NCI-H2029 treated with DMSO at 0.1 percent for 48 hours (cell line): ENCODE measurements at places on chromosomes 3 and 15.
A peak's percentile ranks its signal among the peaks of the same experiment; 100 is the strongest.

DNA sequence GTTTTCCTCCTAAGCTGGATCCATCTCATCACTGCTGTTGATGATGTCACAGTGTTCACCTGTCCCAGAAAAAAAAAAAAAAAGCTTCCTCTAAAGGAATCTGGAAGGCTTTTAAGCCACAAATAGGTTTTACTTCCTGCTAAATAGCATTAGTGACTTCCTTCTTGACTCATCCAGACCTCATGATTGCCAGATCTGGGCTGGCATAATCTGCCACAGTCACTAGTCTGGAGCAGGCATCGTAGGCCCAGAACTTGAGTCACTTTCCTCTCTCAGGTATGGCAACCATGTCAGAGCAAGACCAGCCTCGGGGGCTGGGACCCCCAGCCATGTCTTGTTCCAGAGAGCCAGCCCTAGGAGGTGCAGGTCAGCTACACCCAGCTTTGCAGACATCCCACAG lies 266.5 kb upstream of the CADM2 start:
- DNase-seq, result peak; percentile 1

DNA sequence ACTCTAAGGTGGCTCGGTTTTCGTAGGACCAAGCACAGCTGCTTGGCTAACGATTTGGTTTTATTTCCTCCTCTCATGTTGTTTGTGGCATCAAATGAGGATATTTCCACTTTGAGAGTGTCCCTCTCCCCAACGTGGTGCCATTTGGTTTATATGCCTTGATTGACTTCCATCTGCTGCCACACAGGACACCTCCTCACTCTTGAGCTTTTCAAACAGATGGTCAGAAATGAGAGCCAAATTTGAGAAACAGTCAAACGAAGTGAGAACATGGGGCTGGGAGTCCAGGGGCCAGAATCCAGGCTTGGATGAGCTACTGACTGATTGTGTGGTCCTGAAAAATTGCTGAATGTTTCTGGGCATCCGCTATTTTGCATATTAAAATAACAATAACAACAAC lies 43.5 kb downstream of the CEMIP start:
- no peak for DNase-seq

- no peak for DNase-seq
Measured at GRCh38 chr3:106376016-106376570, 507.3 kb upstream of the CBLB start.

DNA sequence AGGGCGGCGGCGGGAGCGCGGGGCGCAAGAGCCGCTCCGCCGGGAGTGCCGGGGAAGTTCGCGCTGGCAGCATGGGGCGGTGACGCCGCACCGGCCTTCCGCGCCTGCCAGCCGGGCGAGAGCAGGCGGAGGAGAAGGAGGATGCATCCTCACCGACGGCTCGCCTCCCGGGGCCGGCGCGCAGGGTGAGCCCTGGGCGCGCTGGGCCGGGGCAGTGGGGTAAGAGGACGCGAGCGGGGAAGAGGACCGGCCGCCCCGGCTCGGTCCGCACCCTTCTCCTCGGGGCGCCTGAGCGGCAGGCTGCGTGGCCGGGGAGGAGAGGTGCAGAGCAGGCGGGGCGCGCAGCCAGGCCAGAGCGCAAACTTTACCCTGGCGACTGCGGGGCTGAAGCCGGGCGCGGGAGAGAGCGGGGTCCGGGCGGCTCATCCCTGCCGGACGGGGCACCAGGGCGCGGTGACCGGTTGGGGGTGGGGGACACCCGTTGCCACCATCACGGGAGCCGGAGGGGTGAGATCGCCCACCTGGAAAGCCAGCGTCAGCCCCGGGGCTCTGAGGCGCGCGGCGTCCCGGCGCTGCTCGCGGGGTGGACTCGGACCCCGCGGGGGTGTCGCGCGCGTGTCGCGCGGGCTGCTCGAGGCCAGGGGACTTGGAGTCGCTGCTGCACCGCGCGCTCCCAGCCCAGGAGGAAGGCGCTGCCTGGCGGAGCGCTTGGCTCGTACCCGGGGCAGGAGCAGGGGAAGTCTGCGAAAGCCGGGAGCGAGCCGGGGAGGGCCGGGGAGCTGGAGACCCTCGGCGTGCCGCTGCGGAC lies 542 bp downstream of the GABRA5 start:
- no peak for DNase-seq

DNA sequence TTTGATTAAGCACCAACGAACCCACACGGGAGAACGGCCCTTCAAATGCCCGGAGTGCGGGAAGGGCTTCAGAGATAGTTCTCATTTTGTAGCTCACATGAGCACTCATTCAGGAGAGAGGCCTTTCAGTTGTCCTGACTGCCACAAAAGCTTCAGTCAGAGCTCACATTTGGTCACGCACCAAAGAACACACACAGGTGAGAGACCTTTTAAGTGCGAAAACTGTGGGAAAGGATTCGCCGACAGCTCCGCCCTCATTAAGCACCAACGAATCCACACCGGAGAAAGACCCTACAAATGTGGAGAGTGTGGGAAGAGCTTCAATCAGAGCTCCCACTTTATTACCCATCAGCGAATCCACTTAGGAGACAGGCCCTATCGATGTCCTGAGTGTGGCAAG lies 8.7 kb downstream of the ZNF774 start:
- no peak for DNase-seq

DNA sequence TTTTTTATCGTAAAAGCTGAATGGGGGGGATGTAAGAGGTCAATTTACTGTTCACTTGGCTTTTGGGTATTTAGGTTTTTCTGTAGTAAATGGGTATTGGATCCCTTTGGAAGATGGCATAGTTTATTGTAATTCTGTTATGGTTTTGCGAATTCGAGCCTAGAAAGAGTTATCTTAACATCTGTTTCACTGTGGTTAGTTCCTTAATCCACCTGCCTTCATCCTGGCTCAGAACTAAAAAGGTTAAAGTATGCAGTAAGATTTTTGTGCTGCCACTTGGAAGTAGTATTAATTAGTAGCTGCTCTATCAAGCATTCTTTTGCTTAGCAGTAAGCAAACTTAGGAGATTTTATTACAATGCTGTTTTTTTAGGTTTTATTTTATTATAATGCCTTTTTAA lies 62.4 kb downstream of the ARIH1 start:
- DNase-seq, result no peak

DNA sequence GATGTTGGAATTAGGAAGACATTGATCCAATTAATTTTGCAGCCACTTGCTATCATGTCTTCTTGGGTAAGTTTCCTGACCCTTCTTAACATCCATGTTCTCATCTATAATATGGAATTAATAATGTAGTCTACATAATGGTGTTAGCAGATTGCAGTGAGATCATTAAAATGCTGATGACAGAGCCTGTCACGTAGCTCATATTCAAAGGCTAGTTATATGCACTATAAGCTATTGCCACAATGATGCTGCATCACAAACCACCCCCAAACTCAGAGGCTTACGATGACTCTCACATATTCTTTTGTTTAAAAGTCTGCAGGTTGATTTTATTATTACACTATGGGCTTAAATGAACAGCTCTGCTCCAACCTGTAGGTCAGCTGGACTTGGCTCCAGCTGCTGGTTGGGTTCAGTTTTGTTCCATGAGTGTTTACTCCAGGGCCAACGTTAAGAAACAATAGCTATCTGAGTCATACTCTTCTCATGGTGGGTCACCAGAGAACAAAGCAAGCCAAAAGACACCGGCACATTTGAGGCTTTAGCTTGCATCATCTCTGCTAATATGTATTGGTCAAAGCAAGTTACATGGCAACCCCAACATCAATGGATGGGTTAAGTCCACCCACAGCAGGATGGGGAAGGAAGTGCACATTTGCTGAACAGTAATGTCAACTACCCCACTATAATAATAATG lies 250.0 kb upstream of the SLCO3A1 start:
- no peak for DNase-seq

- no peak for DNase-seq
Measured at GRCh38 chr3:159994182-159994581, 5.5 kb downstream of the IL12A start.

- no peak for DNase-seq
Measured at GRCh38 chr3:13335059-13335458, 85.1 kb downstream of the NUP210 start.

DNA sequence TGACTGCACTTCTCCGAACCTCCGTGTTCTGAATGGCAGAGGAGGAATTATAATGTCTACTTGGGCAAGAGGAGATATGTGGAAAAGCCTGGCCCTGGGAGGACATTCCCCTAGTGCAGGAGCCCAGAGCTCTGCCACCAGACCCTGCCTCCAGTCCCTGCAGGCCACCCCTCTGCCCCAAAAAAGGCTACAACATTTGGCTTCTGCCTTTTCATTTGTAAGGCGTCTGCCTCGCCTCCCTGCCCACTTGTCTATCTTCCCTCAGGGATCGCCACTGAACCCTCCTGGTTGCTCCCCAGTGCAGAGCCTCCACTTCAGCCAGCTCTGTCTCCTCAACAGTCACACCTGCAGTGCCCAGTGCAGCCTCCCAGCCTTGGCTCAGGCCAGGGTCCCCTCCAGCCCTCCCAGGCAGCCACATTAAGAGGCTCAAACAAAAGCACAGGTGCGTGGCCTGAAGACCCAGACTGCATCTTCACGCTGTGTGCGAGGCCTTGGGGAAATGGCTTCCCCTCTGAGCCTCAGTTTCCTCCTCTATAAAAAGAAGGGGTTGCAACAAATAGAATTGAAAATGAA lies 125.9 kb upstream of the SMAD3 start:
- no peak for DNase-seq

DNA sequence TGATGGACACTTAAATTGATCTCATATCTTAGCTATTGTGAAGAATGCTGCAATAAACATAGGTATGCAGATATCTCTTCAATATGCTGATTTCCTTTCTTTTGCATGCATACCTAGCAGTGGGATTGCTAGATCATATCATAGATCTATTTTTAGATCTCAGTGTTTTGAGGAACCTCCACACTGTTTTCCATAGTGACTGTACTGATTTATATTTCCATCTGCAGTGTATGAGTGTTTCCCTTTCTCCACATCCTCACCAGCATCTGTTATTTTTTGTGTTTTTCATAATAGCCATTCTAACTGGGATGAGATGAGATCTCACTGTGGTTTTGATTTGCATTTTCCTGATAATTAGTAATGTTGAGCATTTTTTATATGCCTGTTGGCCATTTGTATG lies 17.1 kb upstream of the RASA2 start:
- DNase-seq, result no peak

DNA sequence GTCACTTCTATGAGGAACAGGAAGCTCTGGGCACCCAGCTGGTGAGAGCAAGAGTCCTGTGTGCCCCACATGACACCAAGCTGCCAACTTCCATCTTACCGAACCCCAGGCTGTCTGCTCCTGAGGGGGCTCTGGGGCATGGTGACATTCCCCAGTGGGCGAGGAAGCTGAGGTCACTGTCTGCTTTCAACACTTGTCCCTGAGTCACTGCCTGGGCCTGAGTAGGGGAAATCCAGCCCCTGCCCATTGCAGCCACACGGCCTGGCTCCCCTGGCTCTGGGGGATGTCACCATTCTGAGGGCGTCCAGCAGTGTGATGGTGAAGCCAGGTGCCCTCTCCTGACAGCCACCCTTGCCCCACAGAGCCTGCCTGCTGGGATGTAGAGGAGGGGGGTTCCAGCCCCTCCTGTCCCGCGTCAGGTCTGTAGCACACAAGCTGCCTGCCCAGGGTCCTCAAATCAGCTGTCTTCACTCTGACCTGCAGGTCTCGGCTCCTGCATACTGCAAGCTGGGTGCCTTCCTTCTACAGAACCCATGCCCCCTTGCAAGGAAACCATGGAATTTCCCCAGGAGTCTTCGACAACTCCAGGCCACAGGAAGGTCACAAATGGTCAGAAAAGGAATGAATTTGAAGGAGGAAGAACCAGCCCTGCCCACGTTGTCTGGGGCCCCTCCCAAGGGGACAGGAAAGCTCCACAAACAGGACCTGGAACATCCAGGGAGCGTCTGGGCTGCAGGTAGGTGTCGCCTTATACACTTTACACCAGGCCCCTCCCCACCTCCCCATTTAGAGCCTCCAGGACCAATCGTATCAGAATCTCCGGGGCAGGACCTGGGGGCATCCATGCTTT lies 69.9 kb upstream of the GATM start:
- DNase-seq, result no peak

GRCh38 chr3:64129581-64129980 lies 95.7 kb downstream of the PRICKLE2 start:
- DNase-seq, result no peak

DNA sequence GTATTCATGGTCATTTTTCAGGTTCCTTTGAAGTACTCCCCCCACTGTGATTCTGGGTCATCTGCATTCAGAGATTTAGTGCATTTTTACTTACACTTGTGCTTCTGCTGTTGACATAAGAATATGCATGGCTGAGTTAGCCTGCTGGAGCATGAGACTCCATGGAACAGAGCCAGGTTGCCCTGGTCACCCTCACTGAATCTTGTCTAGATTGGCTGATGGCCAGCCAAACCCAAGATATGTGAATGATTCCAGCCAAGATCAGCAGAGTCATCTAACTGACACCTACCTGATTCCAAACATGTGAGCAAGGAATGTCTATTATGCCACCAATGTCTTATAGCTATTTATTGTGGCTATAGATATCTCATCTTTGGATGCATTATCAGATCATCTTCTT lies 25.1 kb downstream of the DTWD1 start:
- peak; percentile 6 for DNase-seq

- no peak for DNase-seq
Measured at GRCh38 chr3:110736332-110736731, 335.3 kb upstream of the NECTIN3 start.

GRCh38 chr3:23810343-23811184 lies 4.8 kb downstream of the UBE2E1 start:
- peak; percentile 62 for DNase-seq

DNA sequence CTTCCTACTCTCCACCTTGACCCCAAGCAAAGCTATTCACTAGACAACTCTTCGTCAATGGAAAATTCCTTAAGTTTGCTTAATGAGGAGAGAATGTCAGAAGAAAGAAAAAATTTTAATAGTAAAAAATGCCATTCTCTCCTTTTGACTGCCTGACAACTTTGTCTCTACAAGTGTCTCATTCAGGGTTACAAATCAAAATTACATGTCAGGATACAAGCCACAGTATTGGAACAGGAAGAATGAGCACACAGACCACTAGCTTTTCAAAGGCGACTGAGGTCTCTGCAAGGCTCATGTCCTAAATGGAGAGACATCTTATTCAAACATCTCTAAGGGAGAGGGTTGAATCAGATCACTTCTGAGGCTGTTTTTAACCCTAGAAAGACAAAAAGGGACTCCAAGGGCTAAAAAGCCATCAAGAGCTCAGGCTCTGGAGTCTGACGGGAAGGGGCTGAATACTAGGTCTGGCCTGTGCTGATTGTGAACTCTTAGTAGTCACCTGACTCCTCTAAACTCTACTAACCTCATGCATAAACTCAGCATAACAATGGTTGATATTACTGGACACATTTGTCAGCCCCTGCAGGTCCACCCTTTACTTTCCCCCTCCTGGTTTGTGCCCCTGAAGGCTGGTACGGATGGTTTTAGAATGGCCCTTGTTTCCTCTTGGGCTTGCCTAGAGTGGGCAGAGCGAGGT lies 12.8 kb upstream of the MEIS2 start:
- no peak for DNase-seq

- DNase-seq, result no peak
Measured at GRCh38 chr15:36160351-36160750, 419.1 kb upstream of the CDIN1 start.
